CD4-positive, alpha-beta memory T cell (primary cell): ENCODE measurements at places on chromosomes 2 and 18.

GRCh38 chr2:128440666-128441340 is 122.1 kb upstream of the HS6ST1 start:
- no peak for DNase-seq

DNA sequence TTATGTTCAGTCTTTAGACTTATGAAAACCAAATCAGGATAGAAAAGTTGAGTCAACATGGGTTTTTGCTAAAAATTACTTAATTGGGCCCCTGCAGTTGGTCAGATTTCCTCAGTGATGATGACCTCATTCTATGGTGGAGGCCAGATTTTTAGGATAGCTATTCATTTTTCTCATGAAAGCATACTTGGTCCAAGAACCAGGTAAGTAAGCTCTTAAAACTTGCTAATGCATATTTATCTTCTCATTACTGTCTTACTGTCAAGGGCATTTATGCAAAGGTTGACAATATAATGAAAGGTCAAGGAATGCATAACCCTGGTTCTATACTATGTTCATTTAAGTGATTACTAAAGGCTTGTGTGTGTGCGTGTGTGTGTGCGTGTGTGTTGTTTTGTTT is 650.6 kb downstream of the SATB2 start:
- DNase-seq, result no peak

GRCh38 chr18:55323051-55323994 is 264.7 kb downstream of the TCF4 start:
- no peak for DNase-seq

- DNase-seq, result no peak
Observed at GRCh38 chr2:221549143-221549542, 23.0 kb downstream of the EPHA4 start.

DNA sequence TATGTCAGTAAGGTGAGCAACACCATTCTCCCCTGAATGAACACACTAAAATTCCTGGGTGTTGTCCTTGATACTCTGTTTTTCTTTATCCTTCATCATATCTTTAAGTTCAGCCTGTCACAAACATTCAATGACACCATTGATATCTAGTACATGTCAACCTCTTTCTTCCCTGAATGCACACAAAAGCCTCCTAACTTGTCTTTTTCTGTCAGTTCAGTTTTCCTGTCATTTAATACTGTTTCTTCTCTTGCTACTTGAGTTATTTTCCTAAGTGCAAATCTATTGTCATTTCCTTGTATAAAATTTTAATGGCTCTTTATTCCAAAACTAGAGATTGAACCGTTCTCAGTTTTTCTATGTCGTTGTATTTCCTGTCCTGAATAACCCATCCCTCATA is 1107.6 kb upstream of the SLC39A10 start:
- no peak for DNase-seq

DNA sequence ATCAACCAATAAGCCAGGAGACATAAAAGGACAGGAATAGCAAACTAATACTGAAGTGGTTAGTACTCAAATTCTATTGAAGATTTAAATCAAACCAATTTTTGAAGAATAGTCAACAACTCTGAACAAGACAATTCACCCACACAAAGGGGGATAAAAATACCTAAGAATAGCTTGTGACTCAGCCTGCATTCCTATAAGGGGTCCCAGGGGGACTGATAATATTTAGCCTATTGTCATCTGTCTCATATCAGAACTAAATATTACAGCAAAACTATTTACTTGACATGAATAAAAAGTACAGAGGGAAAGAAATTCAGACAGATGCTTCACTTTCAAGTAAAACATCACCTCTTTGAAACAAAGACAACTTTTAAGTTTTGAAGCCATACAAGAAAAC is 7.7 kb downstream of the ITSN2 start:
- no peak for DNase-seq

GRCh38 chr18:61683856-61684255 is 209.0 kb downstream of the RNF152 start:
- DNase-seq, result no peak

DNA sequence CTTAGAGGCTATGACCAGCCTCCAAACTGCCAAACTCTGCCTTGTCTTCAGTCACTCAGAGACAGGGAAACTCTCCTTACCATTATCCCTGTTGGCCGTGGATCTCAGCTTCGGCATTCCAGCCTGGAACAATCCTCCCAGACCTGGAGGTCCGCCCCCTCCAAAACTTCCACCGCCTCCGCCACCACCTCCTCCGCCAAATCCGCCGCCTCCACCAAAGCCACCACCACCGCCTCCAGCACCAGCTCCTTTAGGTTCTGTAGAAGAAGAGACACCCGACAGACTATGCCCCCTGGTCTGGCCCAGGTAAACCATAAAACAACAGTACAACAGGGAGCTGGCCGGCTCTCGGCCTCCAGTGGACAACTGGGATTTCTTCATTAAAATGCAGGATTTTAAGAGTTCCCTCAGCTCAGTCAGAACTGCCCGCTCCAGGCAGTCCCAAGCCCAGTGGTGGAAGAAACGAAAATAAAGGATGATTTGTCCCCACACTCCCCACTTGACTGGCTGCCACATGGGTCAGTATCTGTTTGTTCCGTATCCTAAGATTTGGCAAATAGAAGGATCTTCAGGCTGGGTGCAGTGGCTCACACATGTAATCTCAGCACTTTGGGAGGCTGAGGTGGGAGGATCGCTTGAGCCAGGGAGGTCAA is 22.4 kb downstream of the WIPF1 start:
- no peak for DNase-seq

DNA sequence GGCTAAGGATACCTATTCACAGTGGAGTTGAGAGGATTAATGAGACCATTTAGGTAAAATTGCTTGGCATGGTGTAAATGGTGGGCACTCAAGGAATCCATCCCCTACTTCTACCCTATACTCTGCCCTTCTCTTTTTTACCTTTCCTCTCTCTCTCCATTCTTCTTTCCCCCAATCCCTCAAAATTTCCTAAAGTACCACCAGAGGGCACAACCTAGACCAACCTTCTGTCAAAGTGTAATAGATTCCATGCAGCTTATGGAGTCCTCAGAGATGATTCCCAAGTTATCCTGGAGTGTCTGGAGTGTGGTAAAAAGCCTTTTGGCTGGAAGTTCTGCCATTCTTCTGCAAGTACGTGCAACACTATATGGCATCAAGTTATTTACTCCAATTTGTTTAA is 33.0 kb upstream of the CCDC195 start:
- DNase-seq, result no peak

DNA sequence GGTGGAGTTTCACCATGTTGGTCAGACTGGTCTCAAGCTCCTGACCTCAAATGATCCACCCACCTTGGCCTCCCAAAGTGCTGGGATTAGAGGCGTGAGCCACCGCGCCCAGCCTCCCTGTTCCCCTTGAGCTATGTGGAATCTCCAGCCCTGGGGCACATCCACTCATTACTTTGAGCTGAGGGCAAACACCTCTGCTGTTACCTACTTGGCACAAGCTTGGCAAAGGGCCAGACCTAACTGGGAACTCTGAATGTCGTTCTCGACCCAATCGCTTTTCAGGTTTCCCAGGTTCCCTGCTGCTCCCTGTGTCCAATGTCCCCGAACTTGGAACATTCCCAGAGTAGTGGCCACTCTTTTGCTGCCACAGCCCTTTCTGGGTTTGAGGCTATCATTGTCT is 40.6 kb downstream of the CHST10 start:
- no peak for DNase-seq

GRCh38 chr2:150224321-150224720 is 263.1 kb downstream of the RND3 start:
- DNase-seq, result no peak

DNA sequence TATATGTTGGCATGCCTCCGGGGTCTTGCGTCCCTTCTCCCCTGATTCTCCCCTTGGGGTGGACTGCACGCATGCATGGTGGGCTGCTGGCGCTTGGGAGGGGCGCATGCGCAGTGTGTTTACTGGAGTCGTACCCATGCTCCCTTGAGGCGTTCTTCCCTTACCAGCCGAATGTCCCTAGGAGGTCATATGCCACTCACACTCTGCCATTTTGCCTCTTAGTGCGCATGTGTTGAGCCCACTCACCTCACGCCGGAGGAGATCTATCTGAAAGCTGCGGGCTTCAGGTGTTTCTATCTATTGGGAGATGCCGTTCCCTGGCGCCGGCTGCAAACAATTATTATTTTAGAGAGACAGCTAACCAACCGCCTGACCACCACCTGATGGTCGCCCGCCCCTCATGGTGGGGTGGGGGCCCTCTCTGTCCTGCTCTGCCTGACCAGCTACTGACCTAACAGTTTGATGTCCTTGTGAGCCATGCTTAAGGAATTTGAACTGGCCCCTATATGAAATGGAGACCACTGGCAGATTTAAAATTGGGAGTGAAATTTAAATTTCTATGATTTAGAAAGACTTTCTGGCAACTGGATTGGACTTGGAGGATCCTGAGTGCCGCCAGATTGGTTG is 179.6 kb downstream of the RNF144A start:
- DNase-seq, result peak; percentile 4

- DNase-seq, result no peak
Observed at GRCh38 chr2:26901326-26902183, 53.6 kb downstream of the DPYSL5 start.

DNA sequence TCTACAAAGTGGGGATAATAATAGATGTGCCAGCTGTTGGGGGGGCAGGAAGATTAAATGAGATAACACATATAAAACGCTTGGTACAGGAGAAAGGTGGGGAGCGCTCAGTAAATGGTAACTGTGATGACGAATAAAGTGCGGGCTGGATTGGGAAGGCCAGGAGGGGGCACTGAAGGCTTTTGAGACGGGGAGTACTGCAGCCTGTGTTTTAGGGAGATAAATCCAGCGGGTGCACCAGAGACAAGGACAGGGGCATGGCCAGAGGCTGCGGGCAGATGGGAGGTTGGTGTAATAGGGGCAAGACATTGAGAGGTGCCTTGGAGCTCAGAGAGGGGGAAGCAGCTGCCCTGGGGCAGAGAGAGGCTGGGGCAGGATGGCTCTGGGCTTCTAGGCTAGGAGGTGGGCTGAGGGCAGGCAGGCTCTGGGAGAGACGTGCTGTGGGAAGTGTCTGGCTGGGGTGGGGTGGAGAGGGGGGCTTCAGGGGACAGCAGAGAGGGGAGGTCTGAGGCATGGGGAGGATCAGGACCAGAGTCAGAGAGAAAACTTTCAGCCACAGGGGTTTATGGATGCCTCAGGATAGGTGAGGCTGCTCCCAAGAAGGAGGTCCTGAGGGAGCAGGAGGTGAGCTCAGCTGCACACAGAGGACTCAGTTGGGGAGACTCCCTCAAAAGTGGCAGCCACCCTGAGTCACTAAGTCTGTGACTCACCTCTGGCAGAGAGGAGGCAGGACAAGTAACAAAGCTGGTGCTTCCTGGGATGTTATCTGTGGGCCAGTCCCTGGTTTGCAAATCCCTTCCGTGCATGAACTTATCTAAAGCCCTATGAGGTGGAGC is 18.8 kb downstream of the TEX44 start:
- DNase-seq, result no peak

GRCh38 chr2:28080911-28081310 is 190.4 kb downstream of the BABAM2 start:
- no peak for DNase-seq

- no peak for DNase-seq
Observed at GRCh38 chr18:60044290-60045006, 144.7 kb downstream of the PMAIP1 start.

DNA sequence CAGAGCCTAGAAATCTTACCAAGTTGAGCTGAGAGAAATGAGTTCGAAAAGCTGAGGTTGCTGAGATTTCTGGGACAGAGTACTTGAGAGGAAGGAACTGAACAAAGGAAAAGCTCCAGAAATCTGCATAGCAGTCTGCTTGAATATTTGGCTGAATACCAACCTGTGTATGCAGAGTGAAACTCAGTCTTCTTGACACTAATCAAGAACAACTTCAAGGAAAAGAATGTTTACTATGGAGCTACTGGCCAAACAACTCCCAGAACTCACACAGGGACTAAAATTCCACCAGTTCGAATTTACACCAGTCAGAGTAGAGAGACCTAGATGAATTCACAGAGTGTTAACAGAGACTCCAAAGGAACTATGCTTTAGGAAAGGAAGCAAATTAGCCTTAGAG is 66.5 kb downstream of the USP37 start:
- DNase-seq, result no peak

- peak; percentile 19 for DNase-seq
Observed at GRCh38 chr2:186590759-186591505, 1.1 kb downstream of the ITGAV start.

GRCh38 chr2:34954758-34955157 is 1355.7 kb upstream of the FAM98A start:
- no peak for DNase-seq

GRCh38 chr2:72533765-72534164 is 292.1 kb downstream of the EXOC6B start:
- DNase-seq, result no peak

GRCh38 chr2:84879584-84880394 is 1.1 kb downstream of the TRABD2A start:
- DNase-seq, result no peak

DNA sequence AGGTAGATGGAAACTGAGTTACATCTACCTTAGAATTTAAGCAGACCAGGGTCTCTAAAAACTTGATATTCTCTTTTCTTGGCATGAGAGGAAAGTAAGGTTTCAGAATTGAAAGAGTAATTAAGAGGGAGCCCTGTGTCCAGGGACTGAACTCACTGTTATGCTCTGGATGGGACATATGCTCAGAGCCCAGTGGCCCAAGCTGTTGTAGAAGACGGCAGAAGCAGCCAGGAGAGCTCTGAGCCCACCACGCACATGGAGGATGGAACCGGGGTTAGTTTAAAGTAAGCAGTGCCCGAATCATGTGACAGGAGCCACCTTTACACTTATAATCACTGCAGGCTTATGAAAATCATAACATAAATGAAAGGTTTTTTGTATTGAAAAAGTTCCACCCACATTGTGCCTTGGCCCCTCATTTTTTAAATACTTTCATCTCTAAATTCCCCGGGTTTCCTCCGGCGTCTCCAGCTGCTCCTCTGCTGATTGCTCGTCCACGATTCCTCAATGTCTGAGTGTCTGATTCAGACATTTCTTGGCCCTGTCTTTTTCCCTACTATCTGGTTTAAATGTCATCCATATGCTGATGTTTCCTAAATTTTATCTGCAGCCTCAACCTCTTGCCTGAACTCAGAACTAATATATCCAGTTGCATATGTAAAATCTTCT is 36.1 kb upstream of the SPTBN1 start:
- no peak for DNase-seq

GRCh38 chr2:232741294-232741693 is 35.1 kb downstream of the KCNJ13 start:
- no peak for DNase-seq

GRCh38 chr18:28398471-28398870 is 221.5 kb upstream of the CDH2 start:
- no peak for DNase-seq

DNA sequence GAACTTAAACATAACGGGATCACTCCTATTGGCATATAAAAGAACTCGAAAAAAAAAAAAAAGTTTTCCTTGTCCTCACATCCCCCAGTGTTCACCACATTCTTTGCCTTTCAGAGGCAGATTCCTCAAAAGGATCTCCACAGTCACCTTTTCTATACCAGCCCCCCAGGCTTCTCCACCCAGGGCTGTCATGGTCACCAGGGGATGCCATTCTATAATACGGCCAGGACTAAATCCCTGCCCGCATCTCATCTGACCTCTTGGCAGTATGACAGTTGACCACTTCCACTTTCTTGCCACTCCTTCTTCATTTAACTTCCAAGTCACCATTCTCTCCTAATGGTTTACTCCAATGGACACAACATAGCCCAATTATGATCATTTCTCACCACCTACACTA is 29.3 kb downstream of the SOS1 start:
- DNase-seq, result no peak
